Aortic smooth muscle cell (primary cell): ENCODE measurements at places on chromosomes 12 and 14. TPM values are rescaled to one million over a fixed set of nuclear protein-coding genes. Genes with fewer than 3 reads are reported as not detected.

ACOT4 gene
- 0.53 and 0.62 TPM in 2 replicates for total RNA-seq

RASSF8 gene
- total RNA-seq: 130 and 289 TPM in 2 replicates

SPTSSA gene
- total RNA-seq: 7.6 and 16.5 TPM in 2 replicates

CACNA1C gene
- 5.8 and 13.9 TPM in 2 replicates for total RNA-seq

AQP6 gene
- total RNA-seq: 0.12 and 0.13 TPM in 2 replicates

PLBD1 gene
- total RNA-seq: 2.0 and 2.1 TPM in 2 replicates

BCL2L14 gene
- total RNA-seq: 0.06 TPM in 1 of 2 replicates, not detected in the other

SYNJ2BP gene
- total RNA-seq: 28.4 and 29.5 TPM in 2 replicates

KCNA5 gene
- total RNA-seq: not detected in 2 replicates

SIRT4 gene
- 0.79 and 0.87 TPM in 2 replicates for total RNA-seq

MYF6 gene
- total RNA-seq: not detected in 2 replicates

TSFM gene
- 16.6 and 17.2 TPM in 2 replicates for total RNA-seq

SYNDIG1L gene
- total RNA-seq: not detected in 2 replicates

CCDC38 gene
- under 0.01 TPM in 2 replicates for total RNA-seq

ANKRD33 gene
- 0.06 TPM in 1 of 2 replicates, not detected in the other for total RNA-seq

NFATC4 gene
- total RNA-seq: 32.8 and 34.5 TPM in 2 replicates

IAPP gene
- not detected in 2 replicates for total RNA-seq
